Right atrium auricular region (tissue), 2 donors: ENCODE measurements at places on chromosomes 4 and X. TPM values are rescaled to one million over a fixed set of nuclear protein-coding genes. Genes with fewer than 3 reads are reported as not detected.

DNA sequence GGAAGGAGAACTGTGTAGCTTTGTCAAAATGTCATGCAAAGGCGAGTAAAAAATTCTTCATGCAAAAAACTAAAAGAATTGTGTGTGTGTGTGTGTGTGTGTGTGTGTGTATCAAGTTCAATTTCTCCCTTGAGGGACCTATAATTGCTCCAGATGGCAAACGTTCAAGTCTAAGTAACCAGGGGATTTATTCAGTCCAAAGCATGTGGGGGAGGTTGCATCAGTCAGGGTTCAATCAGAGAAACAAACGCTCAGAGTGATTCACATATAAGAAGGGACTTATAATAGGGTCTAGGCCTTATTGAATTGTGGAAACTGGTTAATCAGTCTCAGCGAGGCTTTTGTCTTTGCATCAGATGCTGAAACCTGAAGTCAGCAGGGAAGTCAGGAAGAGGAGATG, 5.0 kb downstream of the DCAF8L1 start:
- no peak overlapping the region for H3K27ac ChIP-seq
- no peaks in the 10 kb centered on the region for H3K36me3 ChIP-seq
- no peaks in the 10 kb centered on the region for H3K4me1 ChIP-seq
- H3K4me3 ChIP-seq = no peak overlapping the region
- no peaks in the 10 kb centered on the region for H3K27me3 ChIP-seq

DNA sequence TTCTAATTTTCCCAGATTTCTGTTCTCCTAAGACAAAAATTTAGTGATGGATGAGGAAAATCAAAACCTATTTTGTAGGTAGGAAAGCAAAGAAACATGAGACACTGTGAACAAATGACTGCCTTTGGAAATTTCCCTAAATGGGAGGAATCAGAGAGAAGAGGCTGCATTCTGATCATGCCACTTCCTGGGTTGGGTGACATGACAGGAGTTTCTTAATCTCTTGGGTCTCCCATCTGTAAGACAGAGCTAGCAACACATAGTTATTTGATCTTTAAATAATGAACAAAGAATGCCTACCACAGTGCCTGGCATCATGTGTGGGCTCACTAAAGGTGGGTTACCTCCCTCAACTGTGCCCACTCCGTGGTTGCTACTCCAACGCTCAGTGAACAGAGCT, 57.1 kb downstream of the CCDC149 start:
- H3K4me1 ChIP-seq = peaks cover 30% of the 10 kb centered on the region
- no peak for DNase-seq
- no peaks in the 10 kb centered on the region for H3K27me3 ChIP-seq
- no peak overlapping the region for H3K4me3 ChIP-seq
- H3K27ac ChIP-seq = no peak overlapping the region

GRCh38 chr4:85828027-85828890, 353.3 kb downstream of the ARHGAP24 start:
- peaks cover 68% of the 10 kb centered on the region for H3K4me1 ChIP-seq
- H3K36me3 ChIP-seq = no peaks in the 10 kb centered on the region

- H3K27me3 ChIP-seq = no peaks in the 10 kb centered on the region
- no peak overlapping the region for H3K4me3 ChIP-seq
- no peak overlapping the region for H3K27ac ChIP-seq
- no peak for DNase-seq
- H3K36me3 ChIP-seq = no peaks in the 10 kb centered on the region
These were observed 129.0 kb upstream of the TECRL start for GRCh38 chr4:64538219-64538618.

- DNase-seq = no peak
- no peaks in the 10 kb centered on the region for H3K36me3 ChIP-seq
- H3K4me1 ChIP-seq = no peaks in the 10 kb centered on the region
- H3K27ac ChIP-seq = no peak overlapping the region
- H3K27me3 ChIP-seq = no peaks in the 10 kb centered on the region
These were observed 880.2 kb downstream of the RAPGEF2 start for GRCh38 chr4:159983082-159983481.

GRCh38 chr4:130698251-130698650, 1602.3 kb downstream of the C4orf33 start:
- H3K36me3 ChIP-seq = no peaks in the 10 kb centered on the region
- DNase-seq = no peak
- no peaks in the 10 kb centered on the region for H3K4me1 ChIP-seq
- H3K27me3 ChIP-seq = no peaks in the 10 kb centered on the region

DNA sequence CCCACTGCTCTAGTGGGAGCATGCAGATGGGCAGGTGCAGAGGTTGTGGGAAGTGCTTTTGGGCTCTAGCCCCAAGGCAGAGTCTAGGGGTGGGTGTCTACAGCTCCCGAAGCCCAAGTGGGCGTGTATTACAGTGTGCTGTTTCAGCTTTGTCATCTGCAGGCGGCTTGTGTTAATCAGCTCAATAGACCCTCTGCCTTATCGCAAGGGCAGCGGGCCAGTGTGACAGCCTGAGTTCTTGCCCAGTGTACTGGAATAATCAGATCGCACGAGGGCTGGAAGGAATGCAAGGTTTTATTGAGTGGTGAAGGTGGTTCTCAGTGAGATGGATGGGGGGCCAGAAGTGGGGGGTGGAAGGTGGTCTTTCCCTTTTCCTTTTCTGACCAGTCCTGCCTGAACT, 529.4 kb upstream of the AMOT start:
- no peaks in the 10 kb centered on the region for H3K36me3 ChIP-seq
- no peak overlapping the region for H3K4me3 ChIP-seq
- H3K4me1 ChIP-seq = no peaks in the 10 kb centered on the region
- DNase-seq = no peak

DNA sequence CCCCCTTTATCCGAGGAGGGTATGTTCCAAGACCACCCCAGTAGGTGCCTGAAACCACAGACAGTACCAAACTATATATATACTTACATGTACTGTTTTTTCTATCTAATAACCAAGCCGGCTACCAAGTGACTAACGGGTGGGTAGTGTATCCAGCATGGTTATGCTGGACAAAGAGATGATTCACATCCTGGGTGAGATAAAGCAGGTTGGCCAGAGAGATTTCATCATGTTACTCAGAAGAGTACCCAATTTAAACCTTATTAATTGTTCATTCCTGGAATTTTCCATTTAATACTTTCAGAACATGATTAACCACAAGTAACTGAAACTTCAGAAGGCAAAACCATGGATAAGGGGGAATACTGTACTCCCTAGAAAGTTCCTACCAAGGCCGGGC, 46.5 kb downstream of the RFC1 start:
- peaks cover 7% of the 10 kb centered on the region for H3K36me3 ChIP-seq
- no peak overlapping the region for H3K4me3 ChIP-seq
- no peaks in the 10 kb centered on the region for H3K27me3 ChIP-seq
- no peaks in the 10 kb centered on the region for H3K4me1 ChIP-seq
- no peak overlapping the region for H3K27ac ChIP-seq
- no peak for DNase-seq

GRCh38 chr4:133146574-133147241, 2.4 kb upstream of the PCDH10 start:
- H3K4me3 ChIP-seq = peak overlapping the region; percentile 40
- no peaks in the 10 kb centered on the region for H3K36me3 ChIP-seq
- H3K27ac ChIP-seq = no peak overlapping the region
- peaks cover 17% of the 10 kb centered on the region for H3K27me3 ChIP-seq

- H3K27ac ChIP-seq = no peak overlapping the region
- DNase-seq = no peak
- no peak overlapping the region for H3K4me3 ChIP-seq
- H3K27me3 ChIP-seq = no peaks in the 10 kb centered on the region
These were observed 29.7 kb downstream of the BCOR start for GRCh38 chrX:40068048-40068447.

DNA sequence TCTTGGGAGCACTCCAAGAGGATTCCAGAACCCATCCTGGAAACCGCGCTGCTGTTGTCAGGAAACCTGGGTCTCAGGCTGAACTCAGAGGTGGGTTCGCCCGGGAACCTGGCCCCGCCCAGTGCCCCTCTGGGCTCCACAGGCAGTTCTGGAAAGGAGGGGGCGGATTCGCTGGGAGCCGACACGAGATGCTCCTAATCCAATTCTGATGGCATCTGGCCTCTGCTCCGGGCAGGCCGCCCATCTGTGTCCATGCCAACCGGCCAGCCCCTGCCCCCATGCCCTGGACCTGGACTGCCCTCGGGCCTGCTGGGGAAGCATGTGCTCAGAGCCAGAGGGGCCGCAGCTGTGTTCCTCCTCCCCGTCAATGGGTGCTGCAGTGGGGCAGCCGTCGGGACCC, 21.0 kb downstream of the ATP2B3 start:
- no peak for DNase-seq
- no peaks in the 10 kb centered on the region for H3K4me1 ChIP-seq
- H3K4me3 ChIP-seq = no peak overlapping the region
- no peak overlapping the region for H3K27ac ChIP-seq

DNA sequence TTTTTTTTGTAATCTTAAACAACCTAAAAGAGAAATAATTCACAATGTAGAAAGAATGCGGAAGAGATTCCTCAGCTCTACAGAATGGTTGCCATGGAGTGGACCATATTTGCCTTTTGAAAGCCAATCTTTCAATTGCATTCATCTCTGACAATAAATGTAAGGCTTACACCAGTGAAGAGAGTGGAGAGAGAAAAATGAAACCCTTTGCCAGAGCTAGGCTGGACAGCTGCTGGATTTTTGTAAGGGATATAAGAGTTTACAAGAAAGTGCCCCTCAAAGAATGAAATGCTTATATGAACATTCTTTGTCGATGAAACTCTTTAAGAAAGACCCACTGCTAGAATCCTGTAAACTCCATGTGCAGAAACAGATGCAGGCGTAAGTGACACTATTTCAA, 66.0 kb upstream of the FAT1 start:
- no peak for DNase-seq
- H3K27me3 ChIP-seq = no peaks in the 10 kb centered on the region
- H3K4me3 ChIP-seq = no peak overlapping the region
- H3K27ac ChIP-seq = no peak overlapping the region
- H3K36me3 ChIP-seq = no peaks in the 10 kb centered on the region

DNA sequence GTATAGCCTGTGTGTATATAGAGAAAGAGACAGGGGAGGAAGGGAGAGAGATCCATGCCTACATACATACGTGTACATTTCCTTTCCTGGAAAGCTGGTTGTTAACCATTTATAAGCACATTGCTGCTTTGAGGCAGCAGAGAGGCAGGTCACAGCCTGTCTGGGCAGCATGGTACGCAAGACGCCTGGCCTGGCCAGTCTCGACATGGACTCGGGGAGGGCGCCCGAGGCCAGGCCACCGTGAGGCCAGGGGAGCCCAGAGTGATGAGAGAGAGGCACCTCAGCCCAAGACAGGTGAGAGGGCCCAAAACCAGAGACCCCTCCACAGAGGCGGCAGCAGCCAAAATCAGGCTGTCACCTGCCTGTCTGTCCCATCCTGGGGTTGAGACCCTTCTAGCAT, 3.9 kb downstream of the TREX2 start:
- no peaks in the 10 kb centered on the region for H3K4me1 ChIP-seq
- H3K4me3 ChIP-seq = no peak overlapping the region
- no peaks in the 10 kb centered on the region for H3K27me3 ChIP-seq
- DNase-seq = no peak

DNA sequence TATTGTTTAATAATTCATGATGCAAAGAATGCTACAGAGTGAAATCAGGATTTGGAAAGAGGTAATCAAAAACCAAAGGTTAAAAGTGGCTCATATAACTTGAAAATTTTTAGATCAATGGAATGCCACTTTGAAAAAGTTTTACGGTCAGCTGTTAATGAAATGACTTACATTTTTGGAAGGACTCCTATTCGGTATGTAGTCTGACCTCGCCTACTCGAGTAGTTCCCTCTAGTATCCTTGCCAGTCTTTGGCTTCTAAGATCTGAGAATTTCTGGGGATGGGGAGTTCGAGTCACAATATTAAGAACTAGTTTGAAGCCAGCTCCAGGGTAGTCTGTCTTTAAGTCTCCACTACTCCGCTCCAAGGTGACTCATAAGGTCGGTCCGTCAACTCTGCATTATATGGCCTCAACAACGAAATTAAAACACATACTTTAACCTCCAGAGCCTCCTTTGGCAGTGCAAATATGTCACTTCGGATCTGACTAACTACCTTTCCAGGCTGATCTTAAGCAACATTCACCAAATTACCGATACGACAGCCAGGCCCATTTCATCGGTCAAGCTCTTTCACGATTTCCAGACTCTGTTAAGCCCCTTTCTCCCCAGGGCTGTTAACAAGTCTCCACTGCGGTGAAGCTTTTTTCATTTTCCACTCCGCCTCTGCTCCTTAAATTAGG, 733 bp upstream of the NAA15 start:
- H3K27ac ChIP-seq = peak overlapping the region; percentile 93
- H3K4me3 ChIP-seq = peak overlapping the region; percentile 80
- H3K36me3 ChIP-seq = peaks cover 2% of the 10 kb centered on the region
- DNase-seq = no peak

- H3K27ac ChIP-seq = no peak overlapping the region
- DNase-seq = no peak
- H3K4me3 ChIP-seq = no peak overlapping the region
- no peaks in the 10 kb centered on the region for H3K4me1 ChIP-seq
- H3K36me3 ChIP-seq = no peaks in the 10 kb centered on the region
These were observed 110.4 kb upstream of the RXFP1 start for GRCh38 chr4:158411269-158411668.

GRCh38 chr4:48727666-48728459, 52.2 kb downstream of the FRYL start:
- H3K36me3 ChIP-seq = no peaks in the 10 kb centered on the region
- peaks cover 51% of the 10 kb centered on the region for H3K4me1 ChIP-seq
- no peak overlapping the region for H3K4me3 ChIP-seq
- no peak for DNase-seq
- H3K27ac ChIP-seq = no peak overlapping the region
- H3K27me3 ChIP-seq = no peaks in the 10 kb centered on the region

DNA sequence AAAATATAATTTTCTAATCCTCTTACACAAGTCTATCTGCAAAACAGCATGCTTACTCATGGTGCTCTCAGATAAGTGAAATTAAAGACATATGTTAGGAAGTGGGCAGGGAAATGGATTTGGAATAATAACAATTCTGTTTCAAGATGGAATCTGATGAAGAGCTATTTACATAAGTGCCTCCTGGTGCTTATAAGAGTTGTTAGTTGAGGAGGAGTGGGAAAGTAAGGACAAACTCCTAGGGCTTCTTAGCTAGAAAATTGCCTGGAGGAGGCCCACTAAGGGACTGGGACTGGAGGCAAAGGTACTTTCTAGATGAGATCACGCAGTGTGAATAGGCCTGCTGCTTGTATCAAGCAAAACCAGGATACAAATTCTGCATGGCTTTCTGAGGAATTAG, 939.8 kb downstream of the GLUD2 start:
- H3K27ac ChIP-seq = no peak overlapping the region
- H3K4me1 ChIP-seq = no peaks in the 10 kb centered on the region
- no peaks in the 10 kb centered on the region for H3K36me3 ChIP-seq
- H3K4me3 ChIP-seq = no peak overlapping the region
- H3K27me3 ChIP-seq = no peaks in the 10 kb centered on the region

DNA sequence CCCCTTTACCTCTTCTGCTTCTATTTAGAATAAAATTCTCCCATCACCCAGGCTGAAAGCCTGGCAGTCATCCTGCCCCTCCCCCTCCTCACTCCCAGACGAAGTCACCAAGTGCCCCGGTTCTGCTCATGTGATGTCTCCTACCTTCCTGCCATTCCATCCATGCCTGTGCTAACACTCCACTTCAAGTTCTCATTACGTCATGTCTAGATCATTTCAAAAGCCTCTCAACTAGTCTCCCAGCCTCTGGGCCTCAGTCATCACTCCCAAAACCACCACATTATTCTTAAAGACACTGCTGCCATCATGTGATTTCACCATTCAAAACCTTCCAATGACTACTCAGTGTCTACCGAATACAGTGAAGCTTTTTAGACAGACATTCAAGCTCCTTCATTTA, 17.2 kb upstream of the HOPX start:
- no peaks in the 10 kb centered on the region for H3K27me3 ChIP-seq
- H3K4me1 ChIP-seq = no peaks in the 10 kb centered on the region
- H3K36me3 ChIP-seq = no peaks in the 10 kb centered on the region
- H3K4me3 ChIP-seq = no peak overlapping the region

The HSFX4 gene
- total RNA-seq = not detected

The ZRSR2 gene
- total RNA-seq = 6.1 TPM

The SYP gene
- total RNA-seq = 2.8 TPM

The SLC4A4 gene
- total RNA-seq = 21.7 TPM

The ABCB7 gene
- total RNA-seq = 31.1 TPM
